ENCODE measurements at places on chromosomes 1 and 21.
A peak's percentile ranks its signal among the peaks of the same experiment; 100 is the strongest.

GRCh38 chr1:9476790-9477463, 62.3 kb upstream of the SLC25A33 start:
- peaks cover 2% of the 10 kb centered on the region for H3K4me1 ChIP-seq
- no peak for DNase-seq
- H3K36me3 ChIP-seq, result no peaks in the 10 kb centered on the region

GRCh38 chr1:84480650-84481049, 1.6 kb downstream of the RPF1 start:
- H3K4me1 ChIP-seq, result peaks cover 34% of the 10 kb centered on the region
- peaks cover 53% of the 10 kb centered on the region for H3K36me3 ChIP-seq
- DNase-seq, result no peak
- H3K27ac ChIP-seq, result no peak overlapping the region
- H3K4me3 ChIP-seq, result peak overlapping the region; percentile 96

- H3K4me1 ChIP-seq, result no peaks in the 10 kb centered on the region
- H3K36me3 ChIP-seq, result no peaks in the 10 kb centered on the region
- no peak overlapping the region for H3K4me3 ChIP-seq
- H3K27me3 ChIP-seq, result peaks cover 9% of the 10 kb centered on the region
These were observed 18.1 kb downstream of the RGS2 start for GRCh38 chr1:192826791-192827546.

GRCh38 chr1:238001818-238002217, 111.1 kb upstream of the ZP4 start:
- no peak for DNase-seq
- H3K27me3 ChIP-seq, result no peaks in the 10 kb centered on the region
- no peaks in the 10 kb centered on the region for H3K36me3 ChIP-seq

DNA sequence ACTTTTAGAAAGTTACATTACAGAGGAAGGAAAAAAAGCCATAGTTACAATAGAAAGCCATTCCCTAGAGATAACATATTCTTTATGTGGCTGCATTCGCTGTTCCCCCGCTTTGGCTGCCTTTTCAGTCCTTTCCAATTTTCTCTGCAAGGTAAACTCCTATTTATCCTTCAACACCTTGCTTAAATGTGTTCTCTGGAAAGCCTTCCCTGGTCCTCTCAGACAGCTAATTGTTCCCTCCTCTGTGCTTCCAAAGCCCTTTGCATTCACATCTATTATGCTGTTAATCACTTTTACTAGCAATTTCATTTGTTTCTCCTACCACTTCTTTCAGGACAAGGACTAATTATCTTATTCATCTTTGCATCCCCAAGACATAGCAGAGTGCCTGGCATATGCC, 1.6 kb downstream of the PHC2 start:
- no peak for DNase-seq
- H3K27ac ChIP-seq, result no peak overlapping the region
- H3K4me3 ChIP-seq, result no peak overlapping the region
- peaks cover 32% of the 10 kb centered on the region for H3K27me3 ChIP-seq
- H3K36me3 ChIP-seq, result no peaks in the 10 kb centered on the region
- peaks cover 7% of the 10 kb centered on the region for H3K4me1 ChIP-seq

DNA sequence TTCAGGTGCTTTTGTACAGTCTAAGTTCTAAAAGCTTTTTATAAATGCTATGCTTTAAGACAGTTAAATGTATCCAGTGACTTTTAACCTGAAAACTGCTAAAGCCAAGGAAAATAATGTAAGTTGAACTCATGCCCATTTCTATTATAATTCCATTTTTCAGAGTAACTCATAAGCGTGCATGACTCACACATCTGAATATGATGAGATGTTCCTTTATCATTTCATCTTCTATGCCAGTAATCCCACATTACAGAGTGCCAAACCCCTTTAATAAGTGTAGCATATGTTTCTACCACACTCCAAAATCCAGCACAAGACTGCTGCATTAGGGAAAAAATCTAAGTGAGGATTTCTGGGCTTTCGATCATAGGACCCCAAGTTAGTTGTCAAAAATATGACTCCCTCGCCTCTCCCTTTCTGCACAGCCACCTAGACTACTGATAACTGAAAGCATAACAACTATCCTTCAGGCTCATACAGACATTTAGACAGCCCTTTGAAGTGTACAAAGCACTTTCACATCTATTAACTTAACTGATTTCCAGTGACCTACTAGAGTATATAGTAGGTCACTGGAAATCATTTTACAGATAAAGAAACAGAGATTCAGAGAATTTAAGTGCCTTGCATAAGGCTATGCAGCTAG, 45.3 kb downstream of the JAK1 start:
- no peak for DNase-seq
- peaks cover 6% of the 10 kb centered on the region for H3K36me3 ChIP-seq
- H3K27me3 ChIP-seq, result no peaks in the 10 kb centered on the region
- H3K4me3 ChIP-seq, result no peak overlapping the region
- H3K27ac ChIP-seq, result no peak overlapping the region

DNA sequence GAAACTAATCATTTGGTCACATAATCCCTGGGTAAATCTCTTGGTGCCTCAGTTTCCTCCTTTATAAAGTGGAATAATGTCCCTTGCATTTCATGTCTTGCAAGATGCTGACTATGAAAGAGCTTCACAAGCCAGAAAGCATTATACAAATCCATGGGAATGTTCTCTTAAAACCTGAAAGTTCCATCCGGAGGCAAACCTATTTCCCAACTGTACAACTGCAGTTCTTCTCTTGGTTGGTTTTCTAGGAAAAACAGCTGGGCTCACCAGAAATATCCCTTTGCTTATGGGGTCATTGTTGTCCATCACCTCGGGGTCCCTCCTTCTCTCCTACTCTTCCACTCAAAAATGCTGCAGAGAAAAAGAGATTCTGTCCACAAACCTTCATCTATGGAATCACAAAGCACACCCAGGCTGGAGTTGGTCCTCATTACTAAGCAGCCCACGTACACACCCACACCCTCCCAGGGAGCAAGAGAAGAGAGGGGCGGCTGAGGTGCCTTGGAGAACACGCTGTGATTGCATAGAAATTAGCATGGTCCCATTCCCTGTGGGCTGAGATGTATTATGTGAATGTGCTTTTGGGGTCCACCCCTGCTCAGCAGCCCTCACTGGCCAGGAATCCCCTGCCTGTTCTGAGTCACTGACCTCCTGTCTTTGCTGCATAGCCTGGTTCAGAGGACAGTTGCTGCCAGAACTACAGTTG, 5.0 kb upstream of the PLXNA2 start:
- no peaks in the 10 kb centered on the region for H3K36me3 ChIP-seq
- H3K4me1 ChIP-seq, result peaks cover 10% of the 10 kb centered on the region
- DNase-seq, result no peak
- H3K4me3 ChIP-seq, result no peak overlapping the region
- H3K27ac ChIP-seq, result no peak overlapping the region

GRCh38 chr1:211581526-211581925, 2.6 kb upstream of the SLC30A1 start:
- peaks cover 5% of the 10 kb centered on the region for H3K27me3 ChIP-seq
- H3K36me3 ChIP-seq, result no peaks in the 10 kb centered on the region
- H3K4me1 ChIP-seq, result peaks cover 43% of the 10 kb centered on the region
- H3K27ac ChIP-seq, result peak overlapping the region; percentile 60

DNA sequence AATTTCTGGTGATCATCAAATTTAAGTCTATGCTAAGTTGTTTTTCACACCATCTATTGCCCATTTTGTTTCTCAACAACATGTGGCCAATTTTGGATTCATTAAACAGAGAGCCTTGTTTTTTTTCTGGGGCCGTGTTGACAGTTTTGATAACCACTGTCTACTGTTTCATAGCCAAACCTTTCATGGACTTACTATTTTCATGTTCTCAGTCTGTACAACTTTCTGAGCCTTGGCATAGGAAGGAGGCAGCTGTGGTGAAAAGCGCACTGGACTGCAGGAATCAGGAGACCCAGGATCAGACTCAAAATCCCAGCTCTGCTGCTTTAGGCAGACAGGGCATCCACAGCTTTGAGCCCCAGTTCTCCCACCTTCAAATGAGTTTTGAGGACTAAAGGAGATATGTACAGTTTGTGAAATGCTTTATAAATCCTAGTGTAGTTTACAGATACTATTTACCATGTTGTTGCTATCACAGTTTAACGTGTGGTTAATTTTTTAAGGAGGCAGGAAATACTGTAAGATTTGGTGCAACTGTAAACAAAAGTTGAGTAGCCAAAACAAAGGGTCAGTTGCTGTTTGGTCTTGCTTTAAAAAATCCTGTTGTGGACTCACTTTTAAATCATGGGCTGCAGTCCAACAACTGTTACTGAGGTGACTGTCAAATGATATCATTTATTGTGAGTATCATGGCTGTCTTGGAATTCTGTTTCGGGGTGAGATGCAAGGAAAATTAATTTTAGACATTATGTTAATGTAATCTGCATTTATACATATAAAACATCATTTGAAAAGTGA, 2.9 kb downstream of the MACO1 start:
- no peaks in the 10 kb centered on the region for H3K27me3 ChIP-seq
- peaks cover 4% of the 10 kb centered on the region for H3K36me3 ChIP-seq
- no peak for DNase-seq
- H3K4me1 ChIP-seq, result peaks cover 59% of the 10 kb centered on the region
- no peak overlapping the region for H3K4me3 ChIP-seq
